ENCODE measurements at places on chromosomes 2 and 18.

DNA sequence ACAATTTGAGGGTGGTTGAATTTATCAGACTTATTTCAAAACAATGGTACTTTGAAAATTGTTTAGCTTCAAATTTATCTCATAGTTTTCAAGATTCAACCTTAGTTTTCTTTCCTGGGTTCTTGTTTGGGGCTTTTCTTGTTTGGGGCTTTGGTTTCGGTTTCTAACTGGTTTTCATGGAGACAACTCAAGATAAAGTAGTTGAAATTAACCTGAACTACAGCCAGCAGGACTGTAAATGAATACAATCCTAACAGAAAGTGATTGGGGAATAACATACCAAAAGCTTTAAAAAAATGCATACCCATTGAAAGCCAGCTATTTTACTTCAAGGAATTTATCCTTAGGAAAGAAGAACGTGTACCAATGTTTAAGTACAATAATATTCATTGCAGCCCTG is 133.5 kb upstream of the SLC14A2 start:
- DNase-seq = no peak

DNA sequence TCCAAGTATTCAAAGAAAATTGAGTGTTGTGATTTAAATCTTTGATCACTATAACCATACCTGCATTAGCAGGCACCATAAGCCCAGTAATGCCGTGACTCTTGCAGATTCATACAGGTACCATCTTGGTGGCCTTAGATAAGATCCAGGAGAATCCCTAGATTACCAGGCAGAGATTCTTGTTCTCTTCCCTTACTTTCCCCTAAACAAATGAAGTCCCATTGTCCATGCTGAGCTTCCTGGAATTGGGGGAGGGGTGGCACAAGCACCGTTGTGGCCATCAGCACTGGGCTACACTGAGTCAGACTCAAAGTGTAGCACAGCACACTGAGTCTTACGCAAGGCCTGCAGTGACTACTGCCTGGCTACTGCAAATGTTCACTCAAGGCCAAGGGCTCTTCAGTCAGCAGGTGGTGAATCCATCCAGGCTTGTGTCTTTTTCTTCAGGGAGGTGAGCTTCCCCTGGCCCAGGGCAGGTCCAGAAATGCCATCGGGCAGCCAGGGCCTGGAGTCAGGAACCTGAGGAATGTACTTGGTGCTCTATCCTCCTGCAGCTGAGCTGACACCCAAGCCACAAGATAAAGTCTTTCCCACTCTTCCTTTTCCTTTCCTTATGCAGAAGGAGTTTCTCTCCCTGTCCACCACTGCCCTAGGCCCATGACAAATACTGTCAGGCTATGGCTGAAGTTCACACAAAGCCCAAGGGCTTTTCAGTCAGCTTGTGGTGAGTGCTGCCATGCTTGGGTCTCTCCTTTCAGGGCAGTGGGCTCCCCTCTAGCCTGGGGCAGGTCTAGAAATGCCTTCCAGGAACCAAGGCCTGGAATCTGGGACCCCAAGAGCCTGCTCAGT is 52.6 kb downstream of the CD28 start:
- no peak for DNase-seq

- no peak for DNase-seq
These were observed 62.6 kb downstream of the NFATC1 start for GRCh38 chr18:79458131-79458838.

- DNase-seq = no peak
These were observed 461.1 kb upstream of the UBE2E3 start for GRCh38 chr2:180519276-180519675.

GRCh38 chr2:64212346-64212745 is 68.1 kb upstream of the PELI1 start:
- DNase-seq = no peak

- DNase-seq = no peak
These were observed 40.8 kb downstream of the MAP3K2 start for GRCh38 chr2:127347015-127347414.

- no peak for DNase-seq
These were observed 263.7 kb downstream of the ALK start for GRCh38 chr2:29657674-29658073.

DNA sequence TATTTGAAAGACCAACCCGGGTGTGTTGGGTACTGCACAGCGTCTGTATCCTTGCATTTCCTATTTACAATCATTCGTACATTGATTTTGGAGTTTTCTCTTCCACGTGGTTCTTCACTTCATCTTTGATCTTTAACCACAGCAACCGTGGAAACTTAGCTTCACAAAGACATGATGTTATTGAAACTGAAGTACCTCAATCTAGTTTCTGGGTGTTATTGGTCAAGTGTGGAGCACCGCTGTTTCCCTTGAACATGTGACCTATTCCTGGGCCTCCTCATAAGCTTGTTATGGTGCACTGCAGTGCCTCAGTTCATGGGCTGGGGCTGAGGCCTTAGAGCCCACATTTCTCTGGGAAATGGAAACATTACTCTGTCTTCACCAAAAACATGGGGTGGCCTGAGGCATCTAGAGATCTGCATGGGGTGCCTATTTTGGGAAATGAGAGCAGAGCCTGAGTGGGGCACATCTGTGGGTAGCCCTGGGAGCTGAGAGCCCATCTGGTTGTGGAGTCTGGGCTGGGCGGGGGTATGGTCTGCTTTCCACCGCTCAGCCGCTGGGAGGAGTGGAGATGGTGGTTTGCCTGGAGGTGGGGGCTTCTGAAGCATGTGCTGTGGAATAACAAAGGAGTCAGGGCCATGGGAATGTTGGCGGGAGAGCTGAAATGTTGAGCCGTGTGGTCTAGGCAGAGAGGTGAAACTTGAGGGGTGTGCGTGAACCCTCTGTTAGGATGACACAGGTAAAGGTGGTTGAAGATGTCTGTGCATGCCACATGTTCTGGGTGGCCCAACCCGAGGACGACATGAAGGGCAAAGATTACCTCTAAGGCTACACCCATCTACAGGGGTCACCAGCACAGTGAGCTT is 37.4 kb downstream of the ZNF236 start:
- no peak for DNase-seq

GRCh38 chr18:74446631-74447403 is 10.3 kb downstream of the DIPK1C start:
- DNase-seq = no peak

- no peak for DNase-seq
These were observed 659.5 kb downstream of the TSN start for GRCh38 chr2:122414902-122415301.

DNA sequence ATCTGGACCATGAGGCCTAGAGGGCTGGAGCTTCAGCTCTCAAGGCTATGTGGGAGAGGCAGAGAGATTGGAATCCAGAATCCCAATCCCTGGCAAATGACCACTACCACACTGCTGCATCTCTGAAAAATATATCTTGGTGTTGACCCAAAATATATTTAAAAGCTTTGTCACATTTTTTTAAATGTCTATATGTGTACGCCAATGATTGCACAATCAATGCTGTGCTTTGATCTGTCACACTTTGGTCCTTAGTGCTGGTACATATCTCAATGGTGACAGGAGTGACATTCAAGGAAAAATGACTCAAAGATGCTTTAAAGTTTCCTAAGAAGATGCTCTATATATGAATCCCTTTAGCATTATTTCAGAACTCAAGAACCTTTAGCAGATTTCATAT is 31.7 kb upstream of the NEDD4L start:
- DNase-seq = no peak

DNA sequence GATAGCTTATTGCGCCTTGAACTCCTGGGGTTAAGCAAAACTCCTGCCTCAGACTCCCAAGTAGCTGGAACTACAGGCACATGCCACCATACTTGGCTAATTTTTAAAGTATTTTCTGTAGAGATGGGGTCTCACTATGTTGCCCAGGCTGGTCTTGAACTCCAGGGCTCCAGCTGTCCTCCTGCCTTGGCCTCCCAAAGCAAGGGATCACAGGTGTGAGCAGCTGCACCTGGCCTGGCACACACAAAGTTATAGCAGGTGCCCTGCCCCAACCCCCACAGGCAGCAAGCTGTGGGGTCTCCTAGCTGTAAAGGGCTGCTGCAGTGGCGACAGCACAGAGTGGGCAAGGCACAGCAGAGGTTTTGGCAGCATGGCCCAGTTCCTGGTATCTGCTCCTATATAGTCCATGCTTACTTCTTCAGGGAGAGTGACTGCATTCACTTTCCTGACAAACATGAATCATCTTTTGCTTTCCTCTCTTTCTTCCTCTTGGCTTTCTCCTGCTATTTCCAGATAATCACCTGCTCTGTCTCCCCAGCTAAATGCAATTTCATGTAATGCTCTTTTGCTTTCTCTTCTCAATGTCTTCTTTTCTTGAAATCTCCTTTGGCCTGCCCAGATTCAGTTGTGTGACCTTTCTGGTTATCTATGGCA is 27.3 kb upstream of the METAP1D start:
- no peak for DNase-seq

DNA sequence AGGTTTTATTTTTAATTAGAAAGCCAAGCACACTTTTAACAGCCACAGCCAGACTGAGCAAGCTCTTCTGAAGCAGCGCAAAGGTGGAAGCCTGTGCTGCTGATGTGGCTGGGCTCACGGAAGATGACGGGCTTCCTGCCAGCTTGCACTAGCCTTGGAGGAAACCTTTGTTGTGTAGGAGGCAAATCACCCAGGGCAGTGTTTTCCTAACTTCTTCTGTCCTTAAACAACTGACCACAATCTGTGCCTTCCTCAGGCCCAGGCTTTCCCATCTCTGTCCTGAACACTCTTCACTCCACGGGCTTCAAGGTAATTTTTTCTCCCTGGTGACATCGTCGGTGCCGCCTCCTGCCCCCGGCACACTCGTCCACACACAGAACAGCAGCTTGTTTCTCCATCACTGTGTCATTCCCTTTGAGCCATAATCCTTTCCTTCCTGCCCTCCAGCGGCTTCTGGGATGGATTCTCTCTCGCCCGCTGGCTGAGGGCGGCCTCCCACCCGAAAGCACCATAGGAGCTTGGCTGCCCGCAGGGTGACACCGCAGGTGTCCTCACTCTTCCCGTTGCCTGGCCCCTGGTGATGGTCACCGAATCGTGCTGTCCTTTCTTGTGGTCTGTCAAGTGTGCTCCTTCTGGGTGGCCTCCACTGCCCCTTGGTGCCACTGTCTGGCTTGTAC is 31.1 kb upstream of the INHBB start:
- peak; percentile 0 for DNase-seq

DNA sequence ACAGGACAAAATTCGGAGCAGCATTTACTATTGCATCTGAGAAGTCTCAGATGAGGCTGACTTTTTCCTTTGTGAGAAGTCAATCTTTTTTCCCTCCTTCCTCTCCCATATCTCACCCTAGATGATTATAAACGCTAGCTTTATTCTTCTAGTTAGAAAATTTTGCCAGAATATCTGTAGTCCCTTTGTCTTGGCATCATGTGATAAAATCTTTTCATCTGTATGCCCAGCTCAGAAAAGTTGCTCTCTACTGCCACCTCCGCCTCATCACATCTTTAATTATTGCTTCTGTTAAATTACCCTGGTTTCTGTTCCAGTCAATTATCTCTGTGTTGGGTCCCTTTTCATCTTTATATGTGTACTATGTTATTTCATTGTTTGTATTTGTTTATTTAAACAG is 210.8 kb upstream of the SLC35G4 start:
- no peak for DNase-seq

DNA sequence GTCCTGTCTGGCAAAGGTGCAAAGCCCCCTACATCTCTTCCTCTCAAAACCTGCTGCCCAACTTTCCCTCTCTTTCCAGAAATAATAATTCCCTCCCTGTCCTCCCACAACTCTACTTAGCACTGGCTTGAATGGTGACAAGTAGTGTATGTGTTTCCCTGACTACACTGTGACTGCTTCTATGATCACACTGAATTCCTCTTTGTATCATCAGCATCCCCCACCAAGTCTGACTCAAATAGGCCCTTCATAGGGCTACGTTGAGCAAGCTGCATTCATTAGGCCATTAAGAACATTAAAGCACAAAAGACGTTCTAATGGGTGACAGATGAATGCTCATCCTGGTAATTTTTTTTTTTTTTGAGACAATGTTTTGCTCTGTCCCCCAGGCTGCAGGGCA is 13.7 kb upstream of the ST3GAL5 start:
- DNase-seq = no peak

- no peak for DNase-seq
These were observed 24.0 kb upstream of the EDAR start for GRCh38 chr2:109013051-109013450.

DNA sequence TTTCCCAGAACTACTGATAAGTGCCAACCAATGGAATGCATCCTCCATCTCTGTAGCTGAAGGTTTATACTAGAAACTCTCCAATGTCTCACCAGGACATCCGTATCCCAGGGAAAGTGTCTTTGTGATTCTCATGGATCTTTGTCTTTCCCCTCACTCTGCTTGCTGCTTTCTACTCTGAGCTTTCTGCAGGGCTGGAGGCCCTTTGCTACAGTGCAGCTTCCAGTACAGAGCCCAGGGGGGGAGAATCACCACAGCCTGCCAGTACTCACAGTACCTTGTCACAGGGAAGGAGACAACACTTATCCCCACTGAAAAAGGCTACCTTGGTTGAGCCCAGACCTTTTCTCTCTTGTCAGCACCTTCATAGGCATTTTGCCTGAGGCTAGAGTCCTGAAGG is 627.0 kb downstream of the CNTNAP5 start:
- DNase-seq = no peak

DNA sequence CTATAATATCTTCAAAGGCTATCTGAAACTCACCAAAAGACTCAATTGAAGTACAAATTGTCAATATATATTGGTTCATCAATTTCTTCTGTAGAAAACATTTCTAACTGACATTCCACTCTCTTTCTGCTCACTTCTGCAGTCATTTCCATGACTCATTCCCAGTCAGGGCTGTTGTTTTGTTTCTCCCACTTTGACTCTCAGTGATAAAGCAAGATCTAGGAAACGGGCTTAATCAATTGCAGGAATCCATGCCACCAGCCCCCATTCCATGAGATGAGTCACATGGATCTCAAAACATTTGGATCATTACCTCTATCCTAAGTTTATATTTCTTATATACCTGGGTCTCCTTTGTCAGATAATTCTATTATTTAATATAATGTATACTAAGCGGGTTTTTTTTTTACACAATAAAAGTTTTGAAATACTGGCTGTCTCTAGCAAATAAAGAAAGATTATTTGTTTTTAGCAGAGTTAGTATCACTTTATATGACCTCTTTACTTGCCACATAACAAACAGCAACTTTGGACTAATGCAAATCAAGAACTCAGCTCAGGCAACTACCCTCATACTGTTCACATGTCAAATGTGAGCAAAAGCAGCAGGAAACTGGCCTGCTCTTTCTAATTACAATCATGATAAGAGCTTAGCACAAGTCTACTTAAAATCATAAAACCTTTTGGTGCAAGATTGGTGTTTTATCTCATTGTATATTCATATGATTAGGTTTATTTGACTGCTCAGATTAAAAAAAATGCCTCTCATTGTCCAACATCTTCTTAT is 251.1 kb upstream of the PIK3C3 start:
- no peak for DNase-seq

DNA sequence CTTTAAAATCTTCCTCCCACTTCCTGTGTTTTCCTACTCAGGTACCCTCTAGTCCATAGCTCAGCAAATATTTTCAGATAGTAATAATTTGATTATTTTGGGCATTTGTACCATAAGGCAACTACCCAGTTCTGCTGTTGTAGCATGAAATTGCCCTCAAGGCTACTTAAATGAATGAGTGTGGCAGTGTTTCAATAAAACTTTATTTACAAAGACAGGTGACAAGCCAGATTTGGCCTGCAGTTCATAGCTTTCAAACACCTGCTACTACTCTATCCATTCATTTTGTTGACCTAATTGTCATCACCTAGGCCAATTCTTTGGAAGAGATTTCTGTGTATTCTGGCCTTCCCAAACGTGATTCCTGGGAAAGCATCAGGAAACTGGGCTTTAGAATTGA is 28.9 kb downstream of the NYAP2 start:
- peak; percentile 57 for DNase-seq
